ENCODE measurements at places on chromosomes 5 and 9.
A peak's percentile ranks its signal among the peaks of the same experiment; 100 is the strongest.

DNA sequence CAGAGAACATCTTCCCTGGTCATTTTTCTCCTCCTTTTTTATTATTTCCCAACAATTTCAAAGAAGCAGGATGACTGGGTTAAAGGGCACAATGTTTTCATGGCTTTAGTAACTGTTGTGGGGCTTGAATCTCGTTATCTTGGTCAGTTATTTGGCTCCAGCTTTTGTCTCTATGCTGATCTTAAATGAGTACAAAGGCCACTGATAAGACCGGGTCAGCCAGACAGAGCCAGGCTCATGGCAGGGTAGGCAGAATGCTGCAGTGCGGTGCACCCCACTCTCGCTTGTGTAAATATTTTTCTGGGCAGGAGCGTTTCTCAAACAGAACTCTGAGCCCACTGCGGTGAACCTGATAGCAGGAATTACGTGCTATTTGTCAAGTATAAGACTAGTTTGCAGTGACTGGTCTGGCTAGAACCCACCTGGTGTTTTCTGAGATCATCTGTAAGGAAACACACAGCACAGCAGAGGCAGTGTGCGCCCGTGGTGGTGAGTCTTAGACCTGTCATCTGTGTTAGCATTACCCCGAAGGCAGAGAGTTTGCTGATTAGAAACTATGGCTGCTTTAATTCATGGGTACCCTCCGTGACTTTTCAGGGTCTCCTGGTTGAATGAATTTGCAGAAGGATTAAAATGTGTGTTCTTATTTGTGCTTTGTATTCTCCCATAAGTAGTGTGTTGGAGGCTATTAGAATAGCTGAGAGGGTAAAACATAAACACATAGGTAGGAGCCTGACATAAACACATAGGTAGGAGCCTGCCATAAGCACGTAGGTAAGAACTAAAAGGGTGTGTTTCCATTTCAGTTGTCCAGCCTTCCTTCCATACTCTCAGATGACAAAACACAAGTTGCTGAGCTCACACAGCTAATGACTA lies 158.6 kb upstream of the DMRT1 start:
- DNase-seq = peak; percentile 57

GRCh38 chr5:14871214-14872069 lies at the start of gene ANKH:
TSS of gene ANKH (minus strand) at chr5:14871778. CDS start at chr5:14871447, 331 bp downstream.
- DNase-seq = peak; percentile 88

- no peak for DNase-seq
These were observed 67.8 kb downstream of the RALGPS1 start for GRCh38 chr9:126982215-126983002.

- no peak for DNase-seq
These were observed 87.6 kb downstream of the MAP1B start for GRCh38 chr5:72194846-72195245.

DNA sequence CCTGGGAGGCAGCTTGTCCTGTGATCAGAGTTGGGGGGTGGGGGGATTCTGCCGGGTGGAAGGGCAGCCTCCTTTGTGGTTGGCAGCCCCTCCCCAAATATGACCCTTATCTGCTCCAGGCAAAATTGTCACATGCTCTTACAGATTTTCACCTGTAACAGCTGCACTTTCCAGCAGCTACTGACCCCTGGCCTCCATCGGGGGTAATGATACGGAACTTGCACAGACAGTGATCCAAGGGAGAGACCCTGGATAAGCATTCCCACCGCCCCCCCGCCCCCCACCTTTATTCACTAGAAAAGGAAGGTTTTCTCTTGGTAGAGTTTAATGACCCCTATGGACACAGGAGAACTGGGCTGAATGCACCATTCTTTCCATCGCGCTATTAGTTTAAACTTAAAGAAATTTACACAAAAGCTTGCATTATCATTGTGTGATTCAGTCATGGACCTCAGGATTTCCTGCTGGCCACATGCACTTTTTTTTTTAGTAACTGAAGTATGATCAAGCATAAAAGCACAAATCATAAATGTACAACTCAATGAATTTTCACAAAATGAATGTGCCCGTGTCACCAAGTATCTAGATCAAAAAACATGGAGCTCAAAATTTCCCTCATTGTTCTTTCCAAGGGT lies 10.7 kb upstream of the ZBTB34 start:
- DNase-seq = no peak

DNA sequence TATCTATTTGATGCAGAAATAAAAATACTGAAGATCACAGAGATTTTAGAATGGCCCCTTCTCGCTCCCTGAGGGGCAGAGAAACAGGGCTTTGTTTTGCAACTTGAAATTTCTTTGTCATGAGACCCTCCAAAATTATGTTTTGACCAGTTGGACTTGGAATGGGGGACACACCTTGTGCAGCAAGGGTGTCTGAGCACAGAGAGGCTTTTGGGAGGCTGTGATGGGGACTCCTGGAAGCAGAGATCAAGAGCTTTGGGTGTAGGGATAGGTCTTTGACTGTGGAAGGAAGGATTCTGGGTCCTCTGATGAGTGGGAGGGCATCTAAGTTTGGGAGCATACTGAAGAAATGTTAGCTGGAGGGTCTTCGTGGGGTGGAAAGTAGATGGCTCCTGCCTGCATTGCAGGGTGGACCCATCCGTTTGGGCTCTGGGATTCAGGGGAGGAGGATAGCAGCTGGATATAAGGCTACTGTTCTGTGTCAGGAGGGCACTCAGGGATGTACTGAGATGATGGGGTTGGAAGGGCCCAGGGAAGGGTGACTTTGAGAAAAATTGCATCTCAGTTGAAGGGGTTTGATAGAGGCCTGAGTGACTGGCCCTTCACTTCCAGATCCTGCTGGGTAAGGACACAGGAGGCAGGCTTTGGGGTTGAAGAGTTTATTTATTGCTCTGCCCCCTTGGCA lies 1.8 kb upstream of the MYORG start:
- no peak for DNase-seq

DNA sequence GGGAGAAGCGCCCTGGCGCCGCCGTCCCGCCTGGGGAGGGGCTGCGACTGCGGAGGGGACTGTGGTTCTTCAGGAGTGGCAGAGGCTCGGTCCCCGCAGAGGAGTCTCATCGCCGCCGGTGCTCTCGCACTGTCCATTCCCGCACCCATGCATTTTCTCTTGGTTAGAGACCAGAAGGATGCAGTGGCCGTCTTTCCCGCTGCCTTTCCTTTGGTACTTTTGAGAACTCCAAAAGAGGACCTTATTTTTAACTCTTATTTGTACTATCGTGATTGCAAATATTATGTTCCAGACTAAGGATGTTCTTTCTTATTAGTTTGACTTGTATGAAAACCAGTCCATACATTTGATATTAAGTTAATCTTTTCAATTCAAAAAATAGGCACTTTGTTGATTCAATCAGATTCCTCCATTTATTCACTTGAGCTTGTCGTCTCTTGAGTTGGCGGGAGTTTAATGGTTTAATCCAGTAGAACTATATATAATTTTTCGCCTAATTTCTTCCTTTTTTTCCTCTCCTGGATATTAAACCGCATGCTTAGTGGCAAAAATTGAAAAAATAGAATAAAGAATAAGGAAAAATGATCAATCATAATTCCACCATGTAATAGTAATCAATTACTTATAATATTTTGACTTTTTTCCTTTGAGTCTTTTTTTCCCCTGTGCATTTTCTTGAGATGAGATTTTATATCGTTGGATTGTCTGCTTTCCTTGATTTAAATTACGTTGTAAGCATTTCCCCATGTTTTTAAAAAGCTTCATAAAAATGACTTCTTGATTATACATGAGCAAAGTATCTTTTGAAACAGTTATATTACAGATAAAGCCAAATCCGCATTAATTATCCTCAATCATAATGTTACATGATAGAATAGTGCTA lies 861 bp downstream of the ZFYVE16 start:
- peak; percentile 73 for DNase-seq

DNA sequence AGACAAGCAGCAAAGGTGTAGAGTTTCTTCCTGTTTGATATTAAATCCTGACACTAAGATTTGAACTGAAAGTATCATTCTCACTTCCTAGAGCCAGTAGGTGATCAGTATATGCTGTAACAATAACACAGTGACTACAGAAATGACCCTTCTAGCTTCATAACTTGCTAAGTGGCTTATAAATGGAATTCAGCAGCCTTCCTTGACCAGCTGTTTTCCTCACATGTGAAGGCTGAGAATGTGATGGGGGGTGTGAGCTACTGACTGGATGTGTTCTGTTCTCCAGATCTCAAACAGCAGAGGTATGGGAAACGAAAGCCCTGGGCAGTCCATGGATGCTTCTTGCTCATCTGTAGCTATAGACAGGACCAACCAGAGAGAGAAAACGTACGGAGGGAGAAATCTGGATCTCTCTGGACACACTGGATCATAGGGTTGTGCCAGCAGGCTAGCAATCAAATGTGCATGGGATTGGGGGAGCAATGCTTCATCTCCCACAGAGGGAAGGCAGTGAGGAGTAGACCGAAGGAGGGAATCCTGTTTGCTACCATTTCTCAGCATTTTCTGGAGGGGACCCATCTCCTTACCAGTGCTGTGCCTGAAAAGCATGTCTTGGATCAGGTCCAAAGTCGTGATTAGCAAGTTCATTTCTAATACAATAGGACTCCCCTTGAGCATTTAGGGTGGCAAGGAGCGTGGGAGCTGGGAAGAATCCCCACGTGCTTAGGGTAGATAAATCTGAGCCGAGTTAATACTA lies 39.4 kb downstream of the TNFAIP8 start:
- no peak for DNase-seq

DNA sequence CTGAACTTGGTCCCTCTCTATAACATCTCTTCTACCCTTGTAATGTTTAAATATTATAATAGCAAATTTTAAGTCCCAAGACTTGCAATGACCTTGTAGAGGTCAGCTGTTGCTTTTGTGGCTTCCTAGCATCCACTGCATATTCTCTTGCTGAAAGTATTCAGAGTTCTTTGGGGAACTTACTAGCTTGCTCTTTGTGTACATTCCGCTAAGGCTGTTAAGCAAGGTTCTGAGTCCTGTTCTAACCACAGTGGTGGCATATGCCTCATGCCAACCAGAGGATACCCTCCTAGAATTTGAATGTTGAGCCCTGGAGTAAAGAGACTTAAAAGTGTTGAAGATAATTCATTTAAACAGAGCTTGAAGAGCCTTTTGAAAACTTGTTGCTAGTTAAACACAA lies 570.9 kb downstream of the TLE1 start:
- peak; percentile 58 for DNase-seq

DNA sequence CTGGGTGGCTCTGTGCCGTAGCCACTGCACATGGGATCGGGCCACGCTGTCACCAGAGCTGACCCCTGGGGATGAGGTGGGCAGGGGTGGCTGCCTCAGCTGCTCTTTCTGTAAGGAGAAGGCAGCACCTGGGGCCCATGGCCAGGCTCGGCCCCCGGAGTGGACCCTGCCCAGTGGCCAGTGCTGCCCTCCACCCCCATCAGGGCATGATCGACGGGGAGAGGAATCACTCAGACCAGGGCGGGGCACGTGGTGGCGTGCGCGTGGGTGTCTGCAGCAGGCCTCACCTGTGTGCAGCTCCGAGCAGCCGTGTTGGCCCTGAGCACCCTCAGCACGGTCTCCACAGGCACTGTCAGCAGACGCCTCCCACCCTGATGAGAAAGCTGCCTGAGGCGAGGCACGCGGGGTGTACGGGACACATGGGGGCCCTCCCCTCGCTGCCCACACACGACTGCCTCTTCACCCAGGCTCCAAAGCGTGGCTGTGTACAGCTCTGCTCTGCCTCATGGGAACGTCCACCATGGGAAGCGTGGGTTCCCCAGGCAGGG lies 8.6 kb upstream of the CARD9 start:
- DNase-seq = no peak

DNA sequence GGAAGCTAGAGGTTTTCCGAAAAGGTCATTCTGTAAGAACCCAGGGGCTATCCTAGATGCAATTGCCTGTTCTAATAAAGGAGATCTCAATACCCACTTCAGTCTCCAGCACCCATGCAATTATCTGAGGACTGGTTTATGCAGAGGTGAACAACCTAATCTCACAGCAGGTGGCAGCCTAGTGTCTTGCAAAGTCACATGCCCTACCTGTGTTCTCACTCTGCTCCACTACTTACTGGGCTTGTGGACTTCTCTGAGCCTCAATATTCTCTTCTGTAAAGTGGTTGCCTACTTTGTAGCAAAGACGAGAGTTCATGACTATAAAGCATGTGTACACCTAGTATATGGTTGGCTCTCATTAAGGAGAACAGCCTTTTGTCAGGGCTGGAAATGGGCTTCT lies 21.0 kb upstream of the ALDH1B1 start:
- no peak for DNase-seq

- DNase-seq = no peak
These were observed 94.5 kb downstream of the OSMR start for GRCh38 chr5:38940230-38940858.

DNA sequence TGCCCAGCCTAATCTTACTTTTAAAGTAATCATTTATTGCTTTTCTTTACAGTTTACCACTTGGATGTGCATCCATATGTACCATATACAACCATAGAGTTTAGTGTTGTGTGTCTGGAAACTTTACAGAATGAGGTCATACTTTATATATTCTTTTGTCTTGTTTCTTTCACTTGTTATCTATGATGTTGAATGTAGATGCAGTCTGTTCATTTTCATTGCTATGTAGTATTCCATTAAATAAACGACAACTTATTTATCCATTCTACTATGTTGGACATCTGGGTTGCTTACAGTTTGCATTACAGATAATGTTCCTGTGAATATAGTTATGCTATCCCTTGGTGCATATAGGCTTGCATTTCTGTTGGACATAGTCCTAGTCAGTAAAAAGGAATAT lies 21.3 kb upstream of the SMIM15 start:
- no peak for DNase-seq

- no peak for DNase-seq
These were observed 87.0 kb upstream of the ZNF462 start for GRCh38 chr9:106775960-106776359.

DNA sequence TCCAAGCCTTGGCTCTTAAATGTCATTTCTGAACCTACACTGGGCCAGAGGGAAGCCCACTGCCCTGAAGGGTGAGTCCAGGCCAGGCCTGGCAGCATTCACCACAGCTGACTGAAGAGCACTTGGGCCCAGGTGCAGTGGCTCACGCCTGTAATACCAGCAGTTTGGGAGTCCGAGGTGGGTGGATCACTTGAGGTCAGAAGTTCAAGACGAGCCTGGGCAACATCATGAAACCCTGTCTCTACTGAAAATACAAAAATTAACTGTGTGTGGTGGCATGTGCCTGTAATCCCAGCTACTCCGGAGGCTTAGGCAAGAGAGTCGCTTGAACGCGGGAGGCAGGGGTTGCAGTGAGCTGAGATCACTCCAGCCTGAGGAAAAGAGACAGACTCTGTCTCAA lies 5.1 kb downstream of the CCIN start:
- DNase-seq = no peak

GRCh38 chr5:136730426-136730825 lies 365.1 kb upstream of the TRPC7 start:
- no peak for DNase-seq

DNA sequence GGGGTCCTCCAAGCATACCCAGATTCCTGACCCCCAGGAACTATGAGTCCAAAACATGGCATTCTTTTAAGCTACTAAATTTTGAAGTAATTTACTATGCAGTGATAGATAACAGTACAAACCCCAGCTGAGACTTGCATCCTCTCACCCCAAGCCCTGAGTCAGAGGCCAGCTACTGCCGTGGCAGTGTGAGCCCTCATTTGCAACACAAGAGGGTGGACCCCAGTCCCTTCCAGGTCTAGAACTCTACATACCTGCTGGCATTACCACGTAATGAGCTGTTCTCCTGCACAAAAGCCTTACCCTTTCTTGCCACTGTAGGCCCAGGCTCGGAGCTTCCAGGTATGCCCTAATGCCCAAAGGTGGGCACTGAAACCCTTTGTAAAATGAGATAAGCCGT lies 108.6 kb upstream of the ERCC6L2 start:
- DNase-seq = no peak

- DNase-seq = no peak
These were observed 1.6 kb downstream of the DMRT2 start for GRCh38 chr9:1051584-1052275.

GRCh38 chr5:123421773-123422172 lies 1.4 kb downstream of the CEP120 start:
- no peak for DNase-seq
